ENCODE measurements at places on chromosomes 16 and 17. TPM values are rescaled to one million over a fixed set of nuclear protein-coding genes. Genes with fewer than 3 reads are reported as not detected.

Gene PIEZO1
- 176 TPM for total RNA-seq

DNA sequence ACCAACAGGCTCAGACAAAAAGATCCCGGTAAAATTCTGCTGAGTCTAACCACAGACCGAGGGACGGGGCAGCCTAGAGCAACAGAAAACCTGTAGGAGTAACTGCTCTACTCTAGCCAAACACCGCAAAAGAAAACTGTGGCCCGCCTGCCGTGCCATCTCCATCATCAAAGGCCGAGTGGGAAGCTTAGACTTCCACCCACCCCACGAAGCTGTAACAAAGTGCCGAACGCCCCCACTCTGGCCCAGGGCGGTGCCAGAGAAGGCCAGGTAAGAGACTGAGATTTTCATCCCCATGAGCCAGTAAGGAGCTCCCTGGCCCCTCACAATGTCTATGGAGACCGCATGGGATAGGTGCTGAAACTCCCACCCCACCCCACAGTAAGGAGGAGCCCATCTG lies 231.9 kb upstream of the COX10 start:
- no peak for DNase-seq
- H3K4me1 ChIP-seq: no peaks in the 10 kb centered on the region
- no peak overlapping the region for H3K4me3 ChIP-seq
- no peak overlapping the region for H3K27ac ChIP-seq
- no peaks in the 10 kb centered on the region for H3K27me3 ChIP-seq

DNA sequence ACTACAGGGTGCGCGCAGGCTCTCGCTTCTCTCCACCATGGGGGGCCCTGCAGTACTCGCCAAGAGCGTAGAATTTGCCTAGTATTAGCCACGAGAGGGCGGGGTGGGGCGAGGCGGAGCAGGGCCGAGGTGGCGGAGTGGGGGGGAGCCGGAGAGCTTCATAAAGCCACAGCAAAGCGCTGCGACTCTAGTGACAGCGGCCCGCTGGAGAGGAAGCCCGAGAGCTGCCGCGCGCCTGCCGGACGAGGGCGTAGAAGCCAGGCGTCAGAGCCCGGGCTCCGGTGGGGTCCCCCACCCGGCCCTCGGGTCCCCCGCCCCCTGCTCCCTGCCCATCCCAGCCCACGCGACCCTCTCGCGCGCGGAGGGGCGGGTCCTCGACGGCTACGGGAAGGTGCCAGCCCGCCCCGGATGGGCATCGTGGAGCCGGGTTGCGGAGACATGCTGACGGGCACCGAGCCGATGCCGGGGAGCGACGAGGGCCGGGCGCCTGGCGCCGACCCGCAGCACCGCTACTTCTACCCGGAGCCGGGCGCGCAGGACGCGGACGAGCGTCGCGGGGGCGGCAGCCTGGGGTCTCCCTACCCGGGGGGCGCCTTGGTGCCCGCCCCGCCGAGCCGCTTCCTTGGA lies at the start of gene TBX21:
TBX21 (plus strand) TSS at position 190 of the 627 bp plus-strand sequence; CDS start at position 409, 219 bp downstream.
- H3K4me3 ChIP-seq: peak within 1 kb of the TSS; percentile 43
- H3K27ac ChIP-seq: peak within 1 kb of the TSS; percentile 71
- no peaks in the 10 kb centered on the region for H3K36me3 ChIP-seq
- H3K4me1 ChIP-seq: no peaks in the 10 kb centered on the region

DNA sequence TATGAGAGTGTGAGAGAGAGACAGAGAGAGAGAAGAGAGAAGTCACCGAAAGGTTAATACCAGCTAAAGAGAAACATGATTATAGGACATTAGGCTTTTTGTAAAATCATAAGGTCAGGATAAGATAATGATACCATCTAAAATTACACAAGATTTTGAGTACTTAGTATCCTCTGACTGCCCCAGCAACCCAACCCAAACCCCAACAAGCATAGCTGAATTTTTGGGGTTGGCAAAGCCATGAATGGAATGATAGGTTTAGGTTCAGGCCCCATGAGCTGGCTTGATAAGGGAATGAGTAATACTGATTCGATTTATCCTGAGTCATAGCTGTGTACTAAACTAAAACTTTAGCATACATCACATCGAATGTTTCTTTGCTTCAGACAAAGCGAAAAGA lies 259.5 kb downstream of the IRX3 start:
- no peak overlapping the region for H3K4me3 ChIP-seq
- peaks cover 2% of the 10 kb centered on the region for H3K4me1 ChIP-seq
- H3K27me3 ChIP-seq: no peaks in the 10 kb centered on the region
- H3K27ac ChIP-seq: no peak overlapping the region
- no peaks in the 10 kb centered on the region for H3K36me3 ChIP-seq

GRCh38 chr16:66649167-66649566 lies 44.7 kb downstream of the CMTM3 start:
- no peaks in the 10 kb centered on the region for H3K36me3 ChIP-seq
- no peaks in the 10 kb centered on the region for H3K27me3 ChIP-seq
- H3K4me3 ChIP-seq: no peak overlapping the region

GRCh38 chr17:68568581-68568980 lies 32.6 kb downstream of the FAM20A start:
- no peak for DNase-seq
- H3K4me1 ChIP-seq: peaks cover 12% of the 10 kb centered on the region
- no peak overlapping the region for H3K4me3 ChIP-seq
